ENCODE measurements at places on chromosomes 1 and 21.

DNA sequence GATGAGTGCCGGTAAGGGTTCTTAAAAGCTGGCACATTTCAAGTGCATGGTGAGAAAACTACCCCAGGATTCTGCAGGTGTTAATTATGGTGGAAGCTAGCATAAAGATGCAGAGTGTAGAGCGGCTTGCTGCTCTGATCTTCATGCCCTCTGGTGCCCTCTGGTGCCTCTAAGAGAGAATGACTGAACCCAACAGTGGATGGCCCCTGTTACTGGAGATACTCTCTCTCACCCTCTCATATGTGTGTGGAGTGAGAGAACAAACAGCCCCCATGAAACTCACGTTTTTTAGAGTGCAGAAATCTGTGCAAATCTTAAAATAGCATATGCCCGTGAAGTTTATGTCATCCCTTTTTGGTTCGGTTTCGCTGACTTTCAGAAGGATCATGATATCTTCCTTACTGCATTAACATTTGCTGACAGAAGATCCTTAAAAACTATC, 90.0 kb downstream of the GRIK1 start:
- DNase-seq, result no peak

DNA sequence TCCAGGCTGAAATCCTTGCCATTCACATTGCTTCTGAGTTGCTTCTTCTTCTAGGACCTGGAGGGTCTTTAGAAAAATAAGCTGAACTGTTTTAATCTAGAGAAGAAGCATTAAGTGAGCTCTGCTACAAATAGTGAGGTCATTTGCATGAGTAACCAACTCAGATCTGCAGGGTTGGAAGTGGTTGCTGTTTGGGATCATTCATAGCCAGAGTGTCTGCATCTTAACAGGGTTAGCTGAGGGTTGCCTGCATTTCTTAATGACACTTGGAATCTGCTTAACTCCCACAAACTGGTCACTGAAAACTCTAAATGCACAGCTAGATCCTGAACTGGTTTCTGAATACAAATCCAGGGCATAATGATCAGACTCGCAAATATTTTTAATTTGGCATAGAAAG, 9.9 kb downstream of the CNIH3 start:
- DNase-seq, result no peak

DNA sequence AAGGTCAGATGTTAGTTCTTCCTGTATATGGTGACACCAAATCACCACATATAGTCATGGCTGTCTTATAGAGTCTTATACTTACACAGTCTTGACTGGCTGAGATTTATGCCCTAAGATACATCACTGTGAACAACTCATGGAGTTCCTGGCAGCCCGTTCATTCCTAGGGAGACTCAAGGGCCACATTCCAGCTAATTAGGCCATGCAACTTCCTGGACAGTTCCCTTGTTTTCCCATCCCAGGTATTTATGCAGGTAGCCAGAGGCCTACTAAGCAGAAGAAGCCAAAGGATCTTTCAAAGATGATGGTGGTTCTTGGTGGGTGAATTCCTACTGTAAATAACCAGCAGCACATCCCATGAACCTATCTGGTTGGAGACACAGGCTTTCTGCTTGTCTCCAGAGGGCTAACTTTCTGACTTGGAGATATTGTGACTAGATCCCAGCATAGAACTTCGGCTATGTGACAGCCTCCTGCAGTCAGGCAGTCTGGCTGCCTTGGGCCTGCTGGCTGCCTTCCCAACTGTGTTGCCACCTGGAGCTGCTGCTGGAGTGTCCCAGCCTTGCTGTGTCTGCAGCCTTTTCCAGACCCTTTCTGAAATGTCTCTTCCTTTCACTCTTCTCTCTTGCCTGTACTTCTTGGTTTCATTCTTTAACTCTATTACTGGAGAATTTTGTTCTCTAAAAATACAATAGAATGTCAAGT, 283.8 kb downstream of the CACNA1E start:
- no peak for DNase-seq

- no peak for DNase-seq
These were observed 88.4 kb downstream of the ADCY10 start for GRCh38 chr1:167825419-167826079.

DNA sequence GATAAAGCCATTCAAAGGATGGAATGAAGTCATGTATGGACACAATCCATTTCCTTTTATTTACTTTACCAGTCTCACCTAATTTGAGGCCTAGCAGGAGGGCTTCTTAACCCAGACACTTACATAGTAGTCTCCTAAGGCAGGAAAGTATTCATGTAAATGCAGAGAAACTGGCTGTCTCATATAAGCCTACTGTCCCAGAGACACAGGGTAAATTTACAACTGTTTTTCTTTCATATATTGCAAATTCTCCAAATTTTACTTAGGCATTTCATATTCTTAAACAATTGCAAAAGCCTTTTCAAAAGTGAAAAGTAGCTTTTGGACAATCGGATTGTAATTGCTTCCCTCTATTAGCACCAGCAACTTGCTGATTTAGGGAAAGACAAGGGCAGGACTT, 29.9 kb downstream of the SPAG17 start:
- no peak for DNase-seq

DNA sequence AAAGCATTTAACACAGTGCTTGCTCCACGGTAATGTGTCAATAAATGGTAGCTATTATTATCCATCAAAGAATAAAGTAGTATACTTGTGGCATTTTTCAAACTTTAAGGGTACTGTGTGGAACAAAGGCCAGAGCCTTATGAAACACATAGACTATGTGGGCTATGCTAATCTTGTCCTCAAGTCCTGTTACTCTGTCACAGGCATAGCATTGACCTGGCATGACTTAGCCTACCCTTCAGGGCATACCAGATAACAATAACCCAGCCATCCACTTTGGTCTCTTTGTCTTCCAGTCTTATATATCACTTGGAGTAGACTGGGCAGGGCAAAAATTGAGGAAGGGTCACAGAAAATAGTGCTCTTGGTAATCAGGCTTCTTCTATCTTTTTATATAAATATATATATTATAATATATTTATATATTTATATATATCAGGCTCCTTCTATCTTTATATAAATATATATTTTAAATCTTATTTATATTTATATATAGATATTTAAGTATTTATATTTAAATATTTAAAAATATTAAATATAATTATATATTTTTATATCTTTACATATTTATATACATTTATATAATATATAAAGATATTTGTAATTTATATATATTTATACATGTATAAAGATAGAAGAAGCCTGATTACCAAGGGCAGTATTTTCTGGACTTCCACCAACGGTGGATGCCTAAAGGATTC, 66.1 kb upstream of the CNN3 start:
- no peak for DNase-seq
